ENCODE measurements at places on chromosomes 7 and 10.

DNA sequence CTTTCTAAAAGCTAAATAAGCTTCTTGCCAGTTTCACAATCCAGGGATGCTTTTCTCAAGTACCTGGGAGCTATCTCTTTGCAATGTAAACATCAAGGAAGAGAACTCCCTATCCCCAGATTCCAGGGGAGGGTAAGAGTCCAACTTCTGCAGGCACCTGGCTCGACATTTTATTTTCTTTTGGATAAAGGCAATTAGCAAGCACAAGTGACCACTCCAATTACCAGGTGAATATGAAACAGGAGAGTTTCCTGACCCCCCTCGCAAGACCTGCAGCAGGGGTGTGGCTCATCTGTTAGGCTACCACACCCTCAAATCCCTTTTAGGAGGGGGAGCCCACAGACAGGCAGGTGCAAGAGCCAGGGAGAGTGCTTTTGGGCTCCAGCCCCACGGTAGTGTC, 28.6 kb upstream of the LANCL2 start:
- DNase-seq = no peak

GRCh38 chr10:50248598-50248997, 2.7 kb downstream of the ASAH2 start:
- DNase-seq = no peak

- DNase-seq = no peak
These were observed 90.8 kb downstream of the CHN2 start for GRCh38 chr7:29285444-29285793.

DNA sequence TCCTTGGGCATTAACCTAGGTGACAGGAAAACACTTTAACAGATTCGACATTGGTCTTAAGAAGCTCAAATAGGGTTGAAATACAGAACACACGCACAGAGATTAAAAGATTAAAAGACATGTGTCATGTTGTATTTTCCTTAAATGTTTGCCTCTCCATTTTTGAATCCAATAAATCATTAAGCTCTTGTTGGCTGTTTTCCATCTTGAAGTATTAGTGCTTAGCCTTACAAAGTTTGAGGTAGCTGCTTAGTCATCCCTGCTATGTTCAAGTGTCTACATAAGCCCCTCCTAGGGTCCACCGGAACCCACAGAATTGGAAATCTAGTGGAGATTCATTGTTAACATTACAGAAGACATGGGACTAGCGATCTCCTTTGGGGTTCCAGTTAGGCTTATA, 12.7 kb upstream of the GJD4 start:
- no peak for DNase-seq

DNA sequence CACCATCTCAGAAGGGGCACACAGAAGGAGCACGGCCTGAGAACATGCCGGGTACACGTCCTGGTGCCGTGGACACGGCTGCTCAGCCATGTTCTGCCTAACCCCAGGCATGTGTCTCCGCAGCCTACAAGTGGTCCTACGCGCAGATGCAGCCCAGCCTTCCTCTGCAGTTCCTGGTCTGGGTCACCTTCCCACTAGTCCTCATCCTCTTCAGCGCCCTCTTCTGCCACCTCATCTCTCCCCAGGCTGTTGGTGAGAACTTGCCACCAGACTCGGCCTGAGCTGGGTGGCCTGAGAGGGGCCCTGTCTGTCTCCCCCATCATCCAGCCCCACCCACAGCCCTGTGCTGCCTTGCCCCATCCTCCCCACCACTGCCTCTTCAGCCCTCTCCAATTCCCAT, 5.3 kb downstream of the CLCN1 start:
- no peak for DNase-seq

GRCh38 chr7:46786221-46786954, 795.5 kb downstream of the TNS3 start:
- no peak for DNase-seq

DNA sequence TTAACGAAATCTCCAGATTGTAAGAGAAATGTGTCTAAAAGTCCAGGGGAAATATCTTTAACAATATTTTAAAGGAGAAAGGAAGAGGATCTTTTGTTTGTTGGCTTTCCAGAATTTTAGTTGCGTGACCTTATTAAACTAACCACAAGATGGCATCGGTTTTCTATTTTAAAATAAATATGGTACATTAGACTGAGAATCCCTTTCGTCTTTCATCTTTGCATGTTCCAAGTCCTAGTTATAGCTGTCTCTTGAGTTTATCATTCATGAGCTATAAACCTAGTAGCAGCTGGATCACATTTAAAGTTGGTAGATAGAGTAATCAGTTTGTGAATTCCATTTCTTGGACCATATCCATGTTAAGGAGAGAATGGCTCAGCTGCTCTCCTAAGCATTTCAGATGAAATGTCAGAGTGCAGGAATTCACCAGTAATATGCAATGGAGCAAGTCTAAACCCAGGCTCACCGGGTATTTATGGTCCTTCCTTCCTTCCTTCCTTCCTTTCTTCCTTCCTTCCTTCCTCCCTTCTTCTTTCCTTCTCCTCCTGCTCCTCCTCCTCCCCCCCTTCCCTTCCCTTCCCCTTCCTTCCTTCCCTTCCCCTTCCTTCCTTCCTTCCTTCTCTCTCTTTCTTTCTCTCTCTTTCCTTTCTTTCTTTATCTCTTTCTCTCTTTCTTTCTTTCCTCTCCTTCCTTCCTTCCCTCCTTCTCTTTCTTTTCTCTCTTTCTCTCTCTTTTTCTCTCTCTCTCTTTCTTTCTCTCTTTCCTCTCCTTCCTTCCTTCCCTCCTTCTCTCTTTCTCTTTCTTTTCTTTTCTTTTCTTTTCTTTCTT, 57.8 kb upstream of the RAB18 start:
- DNase-seq = peak; percentile 58

- no peak for DNase-seq
These were observed 143.5 kb downstream of the CALCR start for GRCh38 chr7:93430917-93431588.

- DNase-seq = no peak
These were observed 19.8 kb upstream of the PFKP start for GRCh38 chr10:3047596-3047995.

DNA sequence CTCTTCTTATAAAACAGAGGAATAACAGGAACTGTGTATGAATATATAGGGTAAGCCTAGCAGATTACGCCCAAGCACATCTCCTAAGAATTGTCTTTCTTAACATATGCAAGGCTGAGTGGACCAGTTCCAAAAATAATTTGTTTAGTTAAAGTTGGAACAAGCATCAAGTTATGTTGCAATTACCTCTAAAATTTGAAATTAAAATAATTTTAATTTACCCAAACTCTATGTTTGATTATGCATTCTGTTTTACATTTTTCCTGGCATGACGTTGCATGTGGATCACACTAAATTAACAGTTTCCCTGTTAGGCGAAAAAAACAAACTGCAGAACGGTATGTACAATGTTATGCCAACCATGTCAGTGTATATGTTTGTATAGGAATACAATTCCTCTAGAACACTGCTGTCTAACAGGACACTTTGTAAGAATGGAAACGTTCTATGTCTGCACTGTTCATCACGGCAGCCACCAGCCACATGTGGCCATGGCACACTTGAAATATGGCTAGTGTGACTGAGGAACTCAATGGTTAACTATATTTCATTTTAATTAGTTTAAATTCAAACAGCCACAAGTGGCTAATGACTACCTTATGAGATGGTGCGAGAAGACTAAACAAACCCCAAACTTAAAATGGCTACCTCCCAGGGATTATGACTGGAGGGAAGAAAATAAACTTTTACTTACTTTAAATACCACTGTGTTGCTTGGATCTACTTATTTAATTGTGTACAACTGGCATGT, 281.1 kb upstream of the KLF14 start:
- DNase-seq = no peak

DNA sequence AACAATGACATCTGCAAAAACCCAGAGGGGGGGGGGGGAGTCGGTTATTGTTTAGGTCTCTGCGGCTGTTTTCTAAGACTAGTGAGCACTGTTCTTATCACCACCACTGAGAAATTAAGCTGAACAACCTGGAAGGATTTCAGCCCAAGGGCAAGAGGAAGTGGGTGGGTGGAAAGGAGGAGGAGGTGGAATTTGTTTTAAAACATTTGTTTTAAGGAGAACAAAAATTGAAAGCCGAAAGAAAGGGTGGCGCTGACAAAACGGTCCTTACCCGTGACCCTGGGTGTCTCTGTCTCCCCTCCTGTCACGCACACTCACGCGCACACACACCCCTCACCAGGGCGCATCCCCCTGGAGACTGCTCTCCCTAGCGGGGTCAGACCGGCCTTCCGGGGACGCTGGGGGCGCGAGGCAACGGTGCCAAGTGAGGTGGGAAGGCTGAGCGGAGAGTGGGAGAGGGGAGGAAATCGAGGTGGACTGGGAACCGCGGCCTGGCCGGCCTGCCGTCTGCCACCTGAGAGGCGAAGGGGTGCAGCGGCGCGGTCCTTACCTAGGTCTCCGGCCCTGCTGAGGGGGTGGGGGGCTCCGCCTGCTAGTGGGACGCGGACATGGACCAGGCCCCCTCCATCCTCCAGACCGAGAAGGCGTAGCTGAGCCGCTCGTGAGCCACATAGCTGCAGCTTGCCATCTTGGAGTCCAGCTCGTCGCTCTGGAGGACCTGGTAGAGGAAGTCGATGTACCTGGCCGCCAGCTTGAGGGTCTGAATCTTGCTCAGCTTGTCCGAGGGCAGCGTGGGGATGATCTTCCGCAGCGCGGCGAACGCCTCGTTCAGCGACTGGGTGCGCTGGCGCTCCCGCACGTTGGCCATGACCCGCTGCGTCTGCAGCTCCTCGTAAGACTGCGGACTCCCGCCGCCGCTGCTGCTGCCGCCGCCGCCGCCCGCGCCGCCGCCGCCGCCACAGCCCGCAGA, 1.0 kb downstream of the TWIST1 start:
- no peak for DNase-seq

GRCh38 chr10:69377191-69377590, 39.5 kb downstream of the TACR2 start:
- DNase-seq = no peak

DNA sequence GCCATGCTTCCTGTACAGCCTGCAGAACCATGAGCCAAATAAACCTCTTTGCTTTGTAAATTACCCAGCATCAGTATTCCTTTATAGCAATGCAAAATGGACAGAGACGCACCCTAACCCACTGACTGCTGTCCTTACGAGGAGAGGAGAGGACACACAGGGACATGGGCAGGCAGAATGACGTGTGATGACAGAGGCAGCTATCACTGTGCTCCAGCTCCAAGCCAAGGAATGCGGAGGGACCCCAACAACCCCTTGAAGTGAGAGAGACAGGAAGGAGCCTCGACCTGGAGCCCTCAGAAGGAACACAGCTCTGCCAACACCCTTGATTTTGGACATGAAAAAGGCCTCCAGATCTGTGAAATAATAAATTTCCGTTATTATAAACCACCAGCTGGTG, 46.6 kb upstream of the EBF3 start:
- no peak for DNase-seq

DNA sequence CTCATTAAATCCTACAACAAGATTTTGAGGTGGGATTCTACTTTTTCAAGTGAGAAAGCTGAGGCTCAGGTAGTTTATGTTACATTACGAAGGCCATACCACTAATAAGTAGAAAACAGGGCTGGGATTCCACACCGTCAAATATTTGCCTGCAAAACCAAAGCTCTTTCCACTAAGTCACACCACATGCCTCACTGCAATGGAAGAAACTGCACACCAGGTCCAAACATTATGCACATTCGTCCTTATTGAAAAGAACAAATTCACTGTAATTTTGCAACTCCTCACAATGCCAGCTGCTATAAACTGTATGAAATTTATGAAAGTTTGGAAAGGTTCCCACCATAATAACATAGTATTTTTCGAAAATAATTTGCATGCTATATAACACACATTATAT, 66.5 kb downstream of the DGKB start:
- no peak for DNase-seq

Data from SW 1271 (cell line).